Activated CD4-positive, CD25-positive, alpha-beta regulatory T cell (primary cell): ENCODE measurements at places on chromosomes 4 and X.

GRCh38 chr4:153438916-153439756 is 27.0 kb upstream of the TMEM131L start:
- DNase-seq, result peak; percentile 2

GRCh38 chrX:54093159-54093558 is 48.9 kb upstream of the PHF8 start:
- no peak for DNase-seq

GRCh38 chr4:138650929-138651448 is 364.6 kb upstream of the NOCT start:
- no peak for DNase-seq

DNA sequence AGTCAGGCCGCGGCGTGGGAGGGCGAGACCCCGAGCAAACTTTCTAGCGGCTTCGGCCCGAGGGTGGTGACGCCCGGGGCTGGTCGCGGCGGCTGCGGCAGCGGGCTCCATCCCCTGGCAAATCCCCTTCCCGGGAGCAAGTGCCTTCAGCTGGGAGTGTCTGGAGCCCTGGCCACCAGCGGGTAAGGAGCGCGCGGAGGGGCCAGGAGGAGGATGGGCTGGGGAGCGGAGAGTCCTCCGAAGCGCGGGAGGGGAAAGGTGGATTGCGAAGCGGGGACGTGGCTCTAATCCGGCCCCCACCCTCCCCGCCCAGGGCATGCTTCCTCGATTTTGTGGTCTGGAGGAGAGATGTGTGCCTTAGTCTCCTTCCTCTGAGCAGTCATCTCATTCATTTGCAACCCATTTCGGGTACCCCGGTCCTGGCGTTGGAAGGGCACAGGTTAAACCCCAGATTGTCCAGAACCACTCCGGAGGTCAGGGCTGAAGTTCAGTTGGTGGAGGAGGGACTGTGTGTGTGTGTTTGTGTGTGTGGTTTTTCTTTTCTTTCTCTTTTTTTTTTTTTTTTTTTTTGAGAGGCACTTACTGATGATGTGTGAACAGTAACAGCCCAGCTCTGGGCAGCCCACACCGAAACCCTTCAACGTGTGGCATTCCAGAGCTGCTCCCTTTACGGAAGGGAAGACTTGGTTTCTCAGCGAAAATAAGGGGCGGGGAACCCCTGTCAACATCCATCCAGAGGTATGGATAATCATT is 516 bp downstream of the SGMS2 start:
- no peak for DNase-seq

- no peak for DNase-seq
These were observed 12.9 kb upstream of the BMP2K start for GRCh38 chr4:78763251-78763650.
